ENCODE measurements at places on chromosomes 7 and 10. TPM values are rescaled to one million over a fixed set of nuclear protein-coding genes. Genes with fewer than 3 reads are reported as not detected.

CUBN gene
- total RNA-seq, result 0.85 TPM

LDB1 gene
- total RNA-seq, result 32.2 TPM

THSD7A gene
- 0.48 TPM for total RNA-seq

PRR15 gene
- 1.3 TPM for total RNA-seq

ANKRD30A gene
- total RNA-seq, result not detected

ELAPOR2 gene
- 1.1 TPM for total RNA-seq

PAX2 gene
- total RNA-seq, result 0.96 TPM

CABCOCO1 gene
- total RNA-seq, result not detected

BZW2 gene
- 88.9 TPM for total RNA-seq

GNGT1 gene
- total RNA-seq, result not detected

CYP3A4 gene
- total RNA-seq, result under 0.01 TPM

TRPV6 gene
- not detected for total RNA-seq
